ENCODE measurements at places on chromosomes 3 and 15.

DNA sequence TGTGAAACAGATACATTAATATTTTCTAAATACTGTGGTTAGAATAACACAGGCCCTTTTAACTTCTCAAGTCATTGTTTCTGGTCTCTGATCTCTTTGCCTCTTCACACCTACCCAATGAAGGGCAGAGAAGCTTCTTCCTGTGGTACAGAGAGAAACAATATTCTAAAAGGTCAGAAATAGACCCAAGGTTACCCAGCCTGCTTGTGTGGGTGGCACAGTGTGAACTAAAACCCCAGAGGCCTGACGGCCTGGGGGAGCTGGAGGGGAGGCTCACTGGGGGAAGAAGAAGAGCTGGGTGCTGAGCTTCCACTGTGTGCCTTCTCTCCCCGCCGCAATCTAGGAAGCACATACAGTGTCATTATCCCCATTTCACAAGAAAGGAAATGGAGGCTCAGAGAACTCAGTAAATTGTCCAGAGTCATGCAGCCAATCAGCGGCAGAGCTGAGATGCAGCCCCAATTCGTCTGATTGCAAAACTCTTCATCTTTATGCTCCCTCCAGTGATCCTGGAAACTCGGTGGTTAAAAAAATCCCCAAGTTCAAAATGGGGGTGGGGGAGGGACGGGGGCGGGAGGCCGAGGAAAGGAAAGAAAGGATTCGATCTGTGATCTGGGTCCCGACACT, 64.1 kb upstream of the HEG1 start:
- DNase-seq, result no peak

GRCh38 chr15:93154666-93155065, 65.7 kb upstream of the RGMA start:
- DNase-seq, result no peak

DNA sequence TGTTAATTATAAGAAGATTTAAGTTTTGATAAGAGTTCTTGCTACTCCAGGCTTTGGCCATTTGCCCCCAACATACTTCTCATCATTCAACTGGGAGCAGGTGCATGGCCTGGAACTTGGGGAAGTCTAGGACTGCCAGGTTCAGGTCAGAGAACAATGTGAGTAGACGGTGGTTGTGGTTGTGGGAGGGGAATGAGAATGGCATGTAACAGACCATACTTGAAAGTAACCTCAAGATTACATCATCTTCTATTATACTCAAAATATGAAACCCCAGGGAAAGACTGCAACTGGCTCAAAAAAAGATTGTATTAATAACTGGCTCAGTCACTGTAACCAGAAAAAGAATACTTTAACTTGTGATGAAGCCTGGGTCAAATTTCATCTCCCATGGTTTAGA, 364.9 kb upstream of the DPPA4 start:
- DNase-seq, result no peak

DNA sequence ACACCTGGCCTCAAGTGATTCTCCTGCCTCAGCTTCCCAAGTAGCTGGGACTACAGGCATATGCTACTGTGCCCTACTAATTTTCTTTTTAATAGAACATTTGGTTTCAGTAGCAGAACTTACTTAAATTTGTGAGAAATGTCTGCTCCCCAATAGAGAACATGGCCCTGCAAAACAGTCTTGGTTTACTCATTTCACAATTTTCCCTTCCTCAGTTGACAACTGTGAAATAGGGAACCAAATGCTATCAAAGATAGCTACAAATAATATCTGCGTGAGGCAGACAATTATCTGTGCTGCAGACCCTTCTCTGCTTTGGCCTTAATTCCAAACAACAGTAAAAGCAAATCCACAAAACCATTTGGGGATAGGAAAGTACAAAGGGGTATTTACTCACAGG, 22.6 kb downstream of the METTL6 start:
- no peak for DNase-seq

GRCh38 chr3:109927726-109928125, 590.4 kb upstream of the DPPA4 start:
- DNase-seq, result no peak

- no peak for DNase-seq
Observed at GRCh38 chr3:66949898-66950297, 48.2 kb upstream of the KBTBD8 start.

DNA sequence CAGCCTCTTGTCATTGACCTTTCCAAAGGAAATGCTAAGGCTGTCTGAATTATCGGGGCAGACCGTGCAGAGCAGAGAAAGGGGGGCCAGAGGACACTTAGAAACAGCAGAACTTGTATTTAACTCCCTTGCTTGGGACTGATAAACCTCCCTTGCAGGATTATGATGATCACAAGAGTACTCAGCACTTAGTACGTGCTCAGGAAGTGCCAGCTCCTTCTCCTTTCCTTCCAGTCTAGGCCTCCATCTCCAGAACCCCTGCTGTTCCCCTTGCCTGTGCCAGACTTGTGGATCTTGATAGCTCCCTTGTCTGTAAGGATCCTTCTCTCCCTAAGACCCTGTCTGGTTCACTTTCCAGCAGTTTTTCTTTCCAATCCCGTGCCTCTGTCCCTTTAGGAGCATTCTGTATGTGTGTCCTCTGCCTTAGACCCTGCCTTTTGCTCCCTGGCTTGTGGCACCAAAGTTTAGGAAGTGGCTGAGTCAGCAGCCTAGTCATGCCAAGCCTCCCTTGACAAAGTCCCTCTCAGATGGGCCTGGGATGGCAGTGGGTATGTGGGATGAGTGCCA, 747 bp downstream of the SORD start:
- no peak for DNase-seq

DNA sequence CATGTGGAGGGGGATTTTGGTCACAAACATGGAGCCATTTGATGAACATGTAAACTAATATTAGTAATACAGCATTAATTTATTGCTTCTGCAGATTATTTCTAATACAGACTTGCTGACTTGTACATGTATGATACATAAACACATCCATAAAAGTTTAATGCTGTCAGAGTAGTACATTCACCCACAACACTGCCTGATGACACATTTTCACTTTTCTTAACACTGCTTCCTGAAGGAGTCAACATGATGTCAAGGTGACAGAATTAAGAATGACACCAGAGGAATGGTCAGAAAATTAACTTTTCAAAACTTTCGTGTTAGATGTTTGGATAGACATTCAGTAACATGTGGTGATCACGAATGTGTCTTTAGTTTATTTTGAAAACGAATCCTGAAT, 199.4 kb downstream of the SATB1 start:
- DNase-seq, result no peak

DNA sequence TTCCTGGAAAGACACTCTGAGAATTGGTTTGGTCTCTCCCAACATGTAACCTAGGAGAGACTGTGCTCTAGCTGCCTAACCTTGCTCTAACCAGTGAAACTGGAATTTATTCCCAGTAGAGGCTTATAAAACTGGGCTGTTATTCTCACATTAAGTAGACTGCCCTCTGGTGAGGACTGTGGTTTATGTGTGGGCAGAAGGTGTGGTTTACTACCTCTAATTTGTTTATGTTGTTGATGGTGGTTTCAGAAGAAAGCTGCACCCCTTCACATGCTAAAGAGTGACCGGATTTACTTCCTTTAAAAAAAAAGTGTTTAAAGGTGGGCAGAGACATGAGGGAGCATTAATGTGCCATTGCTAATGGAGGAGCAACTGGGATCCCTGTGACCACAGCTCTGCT, 273.2 kb downstream of the MECOM start:
- no peak for DNase-seq

DNA sequence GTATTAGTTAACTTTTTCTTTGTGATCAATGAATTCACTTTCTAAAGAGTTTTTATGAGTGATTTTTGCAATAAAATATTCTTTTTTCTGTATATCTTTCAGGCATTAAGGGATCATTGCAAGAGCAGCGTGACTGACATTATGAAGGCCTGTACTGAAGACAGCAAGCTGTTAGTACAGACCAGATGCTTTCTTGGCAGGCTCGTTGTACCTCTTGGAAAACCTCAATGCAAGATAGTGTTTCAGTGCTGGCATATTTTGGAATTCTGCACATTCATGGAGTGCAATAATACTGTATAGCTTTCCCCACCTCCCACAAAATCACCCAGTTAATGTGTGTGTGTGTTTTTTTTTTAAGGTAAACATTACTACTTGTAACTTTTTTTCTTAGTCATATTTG, 24.4 kb downstream of the SELENOT start:
- DNase-seq, result no peak

- no peak for DNase-seq
Observed at GRCh38 chr3:8405144-8405543, 96.5 kb upstream of the LMCD1 start.

DNA sequence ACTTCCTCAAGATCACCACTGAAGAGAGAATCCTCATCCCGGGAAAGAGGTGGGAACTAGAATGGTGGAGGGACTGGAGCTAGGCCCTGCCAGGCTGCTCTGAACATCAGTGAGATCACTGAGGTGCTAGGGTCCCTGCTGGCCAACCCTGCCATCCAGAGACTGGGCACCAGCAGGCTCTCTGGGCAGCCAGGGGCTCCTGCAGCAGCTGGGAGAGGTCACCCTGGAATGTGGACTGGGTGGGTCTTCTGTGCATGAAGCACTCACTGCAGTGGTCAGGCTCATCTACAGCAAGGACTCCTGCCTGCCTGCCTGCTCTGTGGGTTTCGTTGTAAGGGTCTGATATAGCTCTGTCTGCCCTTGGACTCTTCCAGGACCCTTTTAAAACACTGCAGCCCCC, 24.9 kb downstream of the ALS2CL start:
- no peak for DNase-seq

GRCh38 chr15:101504866-101505609, 15.5 kb upstream of the PCSK6 start:
- DNase-seq, result no peak

DNA sequence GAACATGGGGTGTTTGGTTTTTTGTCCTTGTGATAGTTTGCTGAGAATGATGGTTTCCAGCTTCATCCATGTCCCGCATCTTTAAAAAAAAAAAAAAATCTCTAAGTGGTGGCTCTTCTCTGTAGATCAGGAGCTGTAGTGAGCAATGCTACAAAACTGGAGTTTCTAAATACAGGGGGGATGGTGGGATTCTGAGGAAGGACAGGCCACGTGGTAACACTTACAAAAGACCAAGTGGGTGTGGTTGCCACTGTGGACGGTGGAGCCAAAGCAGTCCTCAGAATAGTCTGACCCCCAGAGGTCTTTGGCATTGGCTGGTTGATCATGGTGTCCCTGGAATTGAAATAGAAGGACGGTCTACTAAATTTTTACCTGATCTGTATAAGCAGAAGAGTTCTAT, 7.7 kb downstream of the CCRL2 start:
- no peak for DNase-seq

DNA sequence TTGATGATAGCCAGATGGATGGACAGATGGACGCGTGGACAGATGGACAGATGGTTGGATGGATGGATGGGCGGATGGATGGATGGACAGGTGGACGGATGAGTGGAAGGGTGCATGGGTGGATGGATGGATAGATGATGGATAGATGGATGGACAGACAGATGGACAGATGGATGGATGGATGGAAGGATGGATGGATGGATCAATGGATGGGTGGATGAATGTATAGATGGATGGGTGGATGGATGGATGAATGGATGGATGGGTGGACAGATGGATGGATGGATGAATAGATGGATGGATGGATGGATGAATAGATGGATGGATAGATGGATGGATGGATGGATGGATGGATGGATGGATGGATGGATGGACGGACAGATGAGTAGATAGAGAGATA, 40.9 kb downstream of the GABRB3 start:
- no peak for DNase-seq

- no peak for DNase-seq
Observed at GRCh38 chr3:82815417-82816058, 1054.1 kb upstream of the GBE1 start.
